ENCODE measurements at places on chromosomes 11 and 22.

DNA sequence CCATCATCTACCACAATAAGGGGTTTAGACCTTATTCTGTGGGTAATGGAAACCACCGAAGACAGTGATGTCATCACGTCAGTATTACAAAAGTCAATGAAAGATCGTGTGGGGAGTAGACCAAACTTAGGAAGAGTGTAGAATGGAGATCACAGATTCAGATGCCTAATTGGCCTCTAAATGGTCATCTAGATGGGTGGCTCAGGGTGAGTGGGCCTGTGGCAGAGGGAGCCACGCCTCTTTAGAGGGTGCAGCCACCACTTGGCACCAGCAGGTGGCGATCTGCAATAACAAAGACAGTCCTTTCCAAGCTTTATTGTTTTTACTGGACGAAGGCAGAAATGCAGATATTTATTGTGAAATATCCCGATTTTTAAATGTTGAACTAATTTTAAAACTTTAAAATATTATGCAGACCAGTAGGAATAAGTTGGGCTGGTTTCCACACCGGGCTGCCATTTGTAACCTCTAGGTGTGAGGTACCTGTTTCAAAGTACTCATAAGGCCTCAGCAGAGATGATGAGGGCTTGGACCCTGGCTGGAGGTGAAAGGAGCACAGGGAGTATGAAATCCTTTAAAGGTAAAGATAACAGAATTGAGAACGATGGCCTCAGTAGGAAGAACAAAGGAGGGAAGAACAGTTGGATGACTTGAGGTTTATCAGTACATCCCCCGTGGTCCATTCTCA, 222.0 kb downstream of the DBX1 start:
- DNase-seq: no peak

GRCh38 chr11:17533341-17533740, 10.9 kb downstream of the USH1C start:
- no peak for DNase-seq

GRCh38 chr11:69000831-69001242, 12.2 kb downstream of the MRGPRF start:
- no peak for DNase-seq

- DNase-seq: no peak
These were observed 7.8 kb upstream of the FAT3 start for GRCh38 chr11:92216789-92217188.

GRCh38 chr11:27626269-27626937, 73.9 kb downstream of the BDNF start:
- DNase-seq: no peak

GRCh38 chr11:79189055-79189454, 251.8 kb downstream of the TENM4 start:
- no peak for DNase-seq

- no peak for DNase-seq
These were observed 24.7 kb downstream of the RCOR2 start for GRCh38 chr11:63892228-63892627.

GRCh38 chr11:60065801-60066200, 9.3 kb downstream of the MS4A3 start:
- DNase-seq: no peak

- no peak for DNase-seq
These were observed 112.8 kb downstream of the ABTB2 start for GRCh38 chr11:34245041-34245440.

- DNase-seq: no peak
These were observed 118.5 kb upstream of the LDLRAD3 start for GRCh38 chr11:35825386-35825785.

DNA sequence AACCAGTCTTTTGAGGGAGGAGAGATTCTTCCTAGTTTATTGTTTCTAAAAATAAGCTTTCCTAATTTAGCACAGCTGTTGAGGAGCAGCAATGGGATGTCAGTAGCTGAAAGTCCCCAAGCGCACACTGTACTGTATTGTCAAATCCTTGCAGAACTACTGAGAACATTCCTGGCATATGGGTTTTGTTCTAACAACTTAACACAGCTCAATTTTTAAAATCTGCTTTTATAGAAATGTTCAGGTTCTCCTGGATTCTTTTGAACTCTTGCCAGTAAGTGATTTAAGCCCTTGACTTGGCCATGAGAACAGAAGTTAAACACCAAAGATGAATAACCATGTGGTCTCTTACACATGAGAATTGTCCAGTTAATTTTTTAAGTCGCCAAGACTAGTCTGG, 218.6 kb downstream of the FAT3 start:
- DNase-seq: no peak

All from nucleus accumbens (tissue), 56 donors.